ENCODE measurements at places on chromosomes 12 and 14.

- DNase-seq = no peak
These were observed 16.8 kb upstream of the RTRAF start for GRCh38 chr14:51972566-51972965.

GRCh38 chr14:21852775-21853174, 179.2 kb upstream of the OR4E1 start:
- no peak for DNase-seq

DNA sequence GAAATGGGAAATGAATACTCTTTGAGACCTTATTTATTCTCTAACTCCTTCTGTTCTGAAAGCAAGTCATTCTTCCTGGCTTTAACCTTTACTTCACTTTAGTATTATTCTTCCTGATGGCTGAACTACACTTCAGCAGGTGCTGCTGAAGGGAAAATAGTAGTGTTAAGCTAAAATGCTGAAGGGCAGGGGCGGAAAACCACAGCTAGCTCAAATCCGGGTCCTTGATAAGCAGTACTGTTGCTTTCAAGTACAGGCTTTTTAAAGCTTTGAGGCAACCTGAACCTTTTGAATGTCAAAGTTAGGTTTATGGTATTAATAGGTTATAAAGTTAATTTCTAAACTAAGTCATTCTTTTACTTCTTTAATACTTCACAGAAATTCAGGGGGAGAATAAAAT, 10.7 kb downstream of the CCDC196 start:
- DNase-seq = no peak

- no peak for DNase-seq
These were observed 32.8 kb downstream of the MIA2 start for GRCh38 chr14:39266525-39266870.

DNA sequence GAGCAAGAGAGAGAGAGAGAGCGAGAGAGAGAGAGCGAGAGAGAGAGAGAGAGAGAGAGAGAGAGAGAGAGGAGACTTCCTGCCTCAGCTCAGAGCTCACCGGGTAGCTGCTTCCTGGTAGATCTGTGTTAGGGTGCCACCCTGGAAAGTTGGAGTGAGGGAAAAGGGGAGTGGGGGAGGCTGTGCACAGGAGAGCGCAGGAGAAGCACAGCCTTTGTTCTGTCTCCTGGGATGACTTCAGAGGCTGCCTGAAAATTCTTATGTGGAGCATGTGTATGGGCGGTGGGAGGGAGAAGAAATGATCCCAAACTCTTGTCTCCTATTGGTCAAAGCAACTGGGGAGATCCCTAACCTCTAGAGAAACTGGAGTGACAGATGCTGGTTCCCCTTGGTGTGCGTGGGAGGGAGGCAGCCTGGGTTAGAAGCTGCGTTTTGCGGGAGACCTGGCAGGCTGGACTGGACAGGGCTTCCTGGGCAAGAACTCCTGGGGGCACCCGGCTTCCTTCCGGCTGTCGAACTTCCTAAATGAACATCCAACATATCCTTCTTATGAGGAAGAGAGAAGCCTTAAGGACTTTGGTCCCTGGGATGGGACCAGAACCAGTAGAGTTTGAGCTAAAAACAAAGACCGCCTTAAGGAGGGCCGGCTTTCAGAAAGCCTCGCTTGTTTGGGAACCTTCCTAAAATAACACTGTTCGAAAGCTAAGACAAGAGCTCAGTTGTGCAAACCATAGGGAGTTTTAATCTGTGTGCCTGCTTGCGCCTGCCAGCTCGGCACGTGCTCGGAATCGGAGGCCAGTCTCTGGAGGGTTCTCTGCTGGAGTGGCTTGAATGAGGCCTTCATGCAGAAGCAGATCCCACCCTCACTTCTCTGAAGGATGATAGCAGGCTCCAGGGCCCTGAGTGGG, 30.4 kb upstream of the BEGAIN start:
- DNase-seq = peak; percentile 24

GRCh38 chr12:29816874-29817725, 33.4 kb upstream of the TMTC1 start:
- no peak for DNase-seq

DNA sequence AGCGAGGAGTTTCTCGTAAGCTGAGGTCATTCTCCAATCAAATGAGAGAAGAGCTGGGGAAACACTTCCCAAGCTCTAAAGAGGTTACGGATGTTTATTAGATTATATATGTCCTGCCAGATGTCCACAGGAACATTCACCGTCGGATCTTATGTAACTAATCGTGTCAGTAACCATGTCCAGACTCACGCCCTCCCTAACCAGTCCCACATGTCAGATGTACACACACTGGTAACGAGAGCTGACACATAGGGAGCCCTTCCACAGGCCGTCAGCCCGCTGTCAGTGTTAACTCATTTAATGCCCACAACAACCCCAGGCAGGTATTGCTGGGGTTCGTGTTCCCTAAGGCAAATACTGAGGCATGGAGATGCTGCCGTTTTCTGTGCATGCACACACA, 223.7 kb upstream of the RTL1 start:
- no peak for DNase-seq

DNA sequence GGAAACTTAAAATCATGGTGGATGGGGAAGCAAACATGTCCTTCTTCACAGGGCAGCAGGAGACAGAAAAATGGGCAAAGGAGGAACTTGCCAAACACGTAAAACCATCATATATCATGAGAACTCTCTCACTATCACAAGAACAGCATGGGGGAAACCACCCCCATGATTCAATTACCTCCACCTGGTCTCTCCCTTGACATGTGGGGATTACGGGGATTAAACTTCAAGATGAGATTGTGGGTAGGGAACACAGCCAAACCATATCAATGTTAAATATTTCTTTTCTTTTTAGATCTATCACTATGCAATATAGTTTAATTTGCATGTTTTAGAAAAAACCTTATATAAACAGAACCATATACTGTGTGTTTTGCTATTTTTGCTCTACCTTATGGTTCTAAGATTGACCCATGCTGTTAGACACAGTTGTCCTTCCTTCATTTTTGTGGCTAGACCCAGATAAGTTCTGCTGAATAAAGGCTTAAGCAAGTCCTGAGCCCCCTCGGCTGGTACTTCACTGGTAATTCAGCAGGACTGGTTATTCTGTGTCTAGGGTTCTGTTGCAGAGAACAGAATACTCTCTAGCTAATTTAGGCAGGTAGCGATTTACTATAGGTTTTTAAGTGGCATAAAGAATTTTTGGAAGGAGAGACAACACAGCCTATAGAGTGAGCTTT, 253.7 kb upstream of the HMGA2 start:
- no peak for DNase-seq

DNA sequence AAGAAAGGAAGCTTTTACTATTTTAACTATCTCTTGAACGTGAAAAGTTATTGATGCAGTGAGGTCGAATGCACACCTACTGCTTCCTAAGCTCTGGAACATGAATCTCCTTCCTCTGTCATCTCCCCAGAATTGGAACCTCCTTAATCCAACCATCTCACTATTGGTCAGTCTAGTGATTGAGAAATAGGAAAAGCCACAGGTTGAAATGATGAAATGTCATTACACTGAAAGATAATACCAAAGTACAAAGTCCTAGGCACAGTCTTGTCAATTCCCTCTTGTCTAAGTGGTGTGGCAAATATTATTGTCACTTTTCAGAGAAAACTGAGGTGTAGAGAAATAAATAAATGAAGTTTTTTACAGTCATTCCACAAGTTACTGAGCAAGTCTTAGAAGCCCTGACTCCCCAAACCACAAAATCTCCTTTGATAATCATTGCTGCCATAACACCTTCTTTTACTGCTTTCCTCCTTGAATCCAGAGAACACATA, 19.5 kb upstream of the HIGD1C start:
- DNase-seq = no peak

DNA sequence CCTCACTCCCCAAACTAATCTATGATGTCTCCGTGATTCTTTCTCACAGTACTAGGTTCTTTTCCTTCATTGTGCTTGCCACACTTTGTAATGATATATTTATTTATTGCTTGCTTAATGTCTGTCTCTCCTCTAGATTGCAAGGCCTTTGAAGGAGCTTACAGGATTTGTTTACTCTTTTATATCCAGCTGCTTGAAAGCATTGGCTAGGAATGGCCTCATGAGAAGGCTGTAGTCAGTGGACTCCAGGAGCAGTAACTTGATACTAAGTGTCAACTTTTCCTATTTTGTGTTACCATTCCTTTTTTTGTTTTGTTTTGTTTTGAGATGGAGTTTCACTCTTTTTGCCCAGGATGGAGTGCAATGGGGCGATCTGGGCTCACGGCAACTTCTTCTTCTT, 7.3 kb upstream of the FAM234B start:
- no peak for DNase-seq

- DNase-seq = no peak
These were observed 251.1 kb downstream of the MED13L start for GRCh38 chr12:116026346-116026745.

- no peak for DNase-seq
These were observed 191.2 kb upstream of the PELI2 start for GRCh38 chr14:55927028-55927427.

DNA sequence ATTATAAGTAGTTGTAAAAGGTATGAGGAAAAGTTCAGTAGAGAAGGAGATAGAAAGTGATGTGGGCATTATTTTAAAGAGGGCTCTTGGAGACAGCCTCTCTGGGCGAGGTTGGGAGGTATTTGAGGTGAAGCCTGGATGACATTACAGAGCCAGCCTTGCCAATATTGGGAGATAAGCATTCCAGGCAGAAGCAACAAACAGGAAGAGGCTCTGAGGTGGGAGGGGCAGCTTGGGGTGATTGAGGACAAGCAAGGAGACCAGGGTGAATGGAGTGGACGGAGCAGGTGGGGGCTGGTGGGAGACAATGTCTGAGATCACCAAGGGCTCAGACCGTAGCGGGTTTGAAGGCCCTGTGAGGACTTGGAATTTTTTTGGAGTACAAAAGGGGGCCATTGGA, 87.3 kb downstream of the DYRK2 start:
- DNase-seq = no peak

DNA sequence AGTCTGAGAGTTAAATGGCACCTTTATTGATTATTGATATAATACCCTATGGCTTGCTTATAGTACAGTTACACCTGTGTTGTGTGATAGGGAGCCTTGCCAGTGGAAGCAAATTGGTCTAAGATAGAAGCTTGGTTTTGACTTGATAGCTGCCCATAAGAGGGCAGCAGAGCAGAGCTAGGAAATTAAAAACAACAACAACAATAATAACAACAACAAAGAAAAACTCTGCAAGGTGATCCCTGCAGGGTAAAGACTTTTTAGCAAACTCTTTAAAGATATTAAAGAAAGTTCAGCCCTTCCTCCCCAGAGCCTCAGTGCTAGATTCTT, 18.0 kb upstream of the RNASE10 start:
- no peak for DNase-seq

Measured in smooth muscle cell of the brain vasculature (primary cell).